Aorta (tissue), 5 donors: ENCODE measurements at places on chromosomes 7 and 10. TPM values are rescaled to one million over a fixed set of nuclear protein-coding genes. Genes with fewer than 3 reads are reported as not detected.

DNA sequence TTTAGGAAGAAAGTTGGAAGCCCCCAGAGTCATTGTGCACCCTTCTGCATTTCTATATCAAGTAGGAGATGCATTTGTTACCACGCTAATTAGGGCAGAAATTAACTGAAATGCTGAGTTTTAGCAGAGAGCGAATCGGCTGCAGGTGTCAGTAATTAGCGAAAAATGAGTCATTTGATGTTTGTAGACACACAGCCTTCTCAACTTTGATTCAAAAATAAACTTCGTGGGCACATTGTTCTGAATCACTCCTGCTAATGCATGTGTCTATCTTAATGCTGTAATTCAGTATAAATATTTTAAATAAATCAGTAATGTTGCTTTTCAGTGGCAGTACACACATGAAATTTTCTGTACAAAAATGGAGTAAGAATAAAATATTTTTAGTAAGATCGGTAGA, 109.5 kb upstream of the CARD11 start:
- DNase-seq: no peak

GRCh38 chr7:131505636-131506557, 50.5 kb downstream of the PODXL start:
- peak; percentile 72 for DNase-seq

DNA sequence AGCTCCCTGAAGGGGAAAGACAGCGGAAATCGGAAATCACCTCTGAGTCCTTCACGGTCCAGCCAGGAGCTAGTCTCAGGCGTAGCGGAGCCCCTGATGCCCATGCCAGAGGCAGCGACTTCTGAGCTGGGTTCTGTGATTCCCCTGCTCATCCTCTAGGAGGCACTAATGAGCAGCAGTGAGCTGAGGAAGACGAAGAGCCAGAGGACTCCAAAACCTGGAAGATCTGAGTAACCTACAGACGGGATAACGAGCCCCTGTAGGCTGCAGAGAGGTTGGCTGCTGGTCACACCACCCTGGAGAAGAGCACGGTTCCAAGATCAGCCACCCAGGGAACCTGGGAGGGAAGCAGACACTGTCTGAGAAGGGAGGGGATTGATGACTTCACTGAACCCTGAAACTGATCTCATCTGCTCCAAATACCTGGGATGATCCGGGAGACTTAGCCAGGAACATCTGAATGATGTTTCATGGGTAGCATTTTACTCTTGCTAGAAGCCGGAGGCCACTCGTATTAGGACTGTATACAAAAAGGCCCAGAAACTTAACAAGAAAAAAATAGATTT, 304.1 kb downstream of the PAXIP1 start:
- DNase-seq: no peak

- DNase-seq: no peak
Observed at GRCh38 chr7:100349757-100350156, 8.2 kb upstream of the PILRB start.

- no peak for DNase-seq
Observed at GRCh38 chr7:156496865-156497264, 143.7 kb upstream of the RNF32 start.

- DNase-seq: no peak
Observed at GRCh38 chr7:3683546-3684539, 382.8 kb downstream of the SDK1 start.

- DNase-seq: no peak
Observed at GRCh38 chr7:112571852-112572607, 91.2 kb downstream of the LSMEM1 start.

GRCh38 chr7:129523924-129524323, 21.6 kb downstream of the SMKR1 start:
- no peak for DNase-seq

- no peak for DNase-seq
Observed at GRCh38 chr10:7027913-7028808, 382.7 kb downstream of the SFMBT2 start.

Gene CLEC5A
- 8.0 TPM for total RNA-seq

DNA sequence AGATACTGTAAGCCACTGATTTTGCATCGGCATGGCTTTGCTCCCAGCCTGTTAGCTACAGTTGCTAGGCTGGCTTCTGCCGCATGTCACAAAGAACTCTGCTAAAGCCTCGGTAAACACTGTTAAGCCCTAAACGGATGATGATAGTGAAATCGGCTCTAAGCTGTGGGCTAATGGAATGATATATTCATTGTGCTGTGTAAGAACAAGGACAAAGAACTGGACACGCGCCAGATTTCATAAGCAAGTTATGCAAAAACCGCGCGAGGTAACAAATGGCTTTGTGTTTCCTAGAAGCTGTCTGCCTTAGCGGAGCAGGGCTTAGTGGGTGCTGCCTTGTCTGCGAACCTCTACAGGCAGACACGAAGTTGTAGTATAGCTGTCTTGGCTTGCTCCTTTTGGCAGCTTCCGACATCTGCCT, 331.3 kb upstream of the COBL start:
- no peak for DNase-seq

Gene EGR2
- total RNA-seq: 23.0 TPM

Gene EIF5AL1
- 0.10 TPM for total RNA-seq

Gene TYW1B
- 3.8 TPM for total RNA-seq

DNA sequence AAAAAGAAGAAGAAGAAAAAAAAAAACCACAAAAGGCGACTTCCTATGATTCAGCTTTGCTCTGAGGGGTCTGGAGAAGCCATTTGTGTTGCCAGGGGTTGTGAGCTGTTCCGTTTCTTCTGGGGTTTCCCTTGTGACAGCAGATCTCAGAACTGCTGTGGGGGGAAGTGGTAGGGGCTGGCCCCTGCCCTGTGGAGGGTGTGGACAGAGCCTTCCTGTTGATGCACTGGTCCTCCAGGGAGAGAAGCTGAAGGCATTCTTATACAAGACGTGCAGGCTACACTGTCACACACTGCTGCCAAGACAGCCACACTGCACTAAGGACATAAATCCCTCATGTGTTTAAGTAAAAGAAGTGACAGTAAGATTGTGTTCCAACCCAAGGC, 17.3 kb upstream of the CSGALNACT2 start:
- no peak for DNase-seq

DNA sequence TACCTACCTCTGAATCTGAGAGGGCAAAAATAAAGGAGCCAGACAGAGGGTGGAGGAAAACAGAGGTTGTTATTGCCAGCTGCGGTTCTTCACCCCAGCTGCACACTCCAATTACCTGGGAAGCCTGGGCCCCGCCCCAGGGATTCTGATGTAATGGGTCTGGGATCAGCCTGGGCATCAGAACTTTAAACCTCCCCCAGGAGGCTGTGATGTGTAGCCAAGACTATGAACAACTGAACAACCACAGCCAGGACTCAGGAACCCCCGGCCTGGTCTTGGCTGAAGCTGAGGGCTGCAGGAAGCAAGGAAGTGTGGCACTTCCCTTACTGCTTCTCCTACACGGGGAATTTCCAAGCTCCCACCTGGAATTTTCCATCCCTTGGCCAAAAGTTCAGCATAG, 89.3 kb downstream of the HIP1 start:
- DNase-seq: peak; percentile 74

Gene SPDYE9
- total RNA-seq: not detected

Gene RUFY2
- 31.6 TPM for total RNA-seq

- DNase-seq: peak; percentile 92
Observed at GRCh38 chr7:36303202-36304098, 86.2 kb upstream of the ANLN start.

Gene ACSM6
- total RNA-seq: not detected

DNA sequence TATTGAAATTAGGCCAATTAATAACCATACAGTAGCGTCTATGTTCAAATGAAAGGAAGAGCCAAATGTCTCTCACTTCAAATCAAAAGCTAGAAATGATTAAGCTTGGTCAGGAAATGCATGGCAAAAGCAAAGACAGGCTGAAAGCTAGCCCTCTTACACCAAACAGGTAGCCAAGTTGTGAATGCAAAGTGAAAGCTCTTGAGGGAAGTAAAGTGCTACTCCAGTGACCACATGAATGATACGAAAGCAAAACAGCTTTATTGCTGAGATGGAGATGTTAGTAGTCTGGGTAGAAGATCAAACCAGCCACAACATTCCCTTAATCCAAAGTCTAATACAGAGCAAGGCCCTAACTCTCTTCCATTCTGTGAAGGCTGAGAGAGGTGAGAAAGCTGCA, 123.8 kb downstream of the TEX36 start:
- no peak for DNase-seq

Gene AZGP1
- 1.3 TPM for total RNA-seq

- no peak for DNase-seq
Observed at GRCh38 chr10:77756319-77757232, 119.0 kb upstream of the KCNMA1 start.

DNA sequence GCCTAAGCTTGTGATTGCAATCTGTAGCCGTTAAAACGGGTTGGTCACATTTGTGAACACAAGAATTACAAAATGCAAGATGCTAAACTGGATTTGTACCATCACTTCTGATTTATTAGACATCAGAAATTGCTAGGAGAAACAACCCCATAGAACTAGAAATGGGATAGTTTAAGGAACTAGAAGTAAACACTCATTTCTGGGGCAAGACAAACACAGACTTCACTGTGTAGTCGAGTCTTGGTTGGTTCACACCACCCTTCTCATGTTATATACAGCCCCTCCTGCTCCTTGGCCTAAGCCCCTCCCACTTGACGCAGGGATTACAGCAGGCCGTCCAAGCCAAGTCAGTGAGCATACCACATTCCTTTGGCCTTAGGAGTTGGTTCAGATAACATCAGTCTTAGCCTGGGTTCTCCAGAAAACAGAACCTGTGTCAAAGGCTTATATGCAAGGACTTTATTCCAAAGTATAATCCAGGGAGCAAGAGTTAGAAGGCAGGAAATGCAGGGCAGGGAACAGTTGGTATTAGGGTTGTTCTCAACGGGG, 2.0 kb upstream of the NRAP start:
- no peak for DNase-seq

Gene LCOR
- 36.4 TPM for total RNA-seq

Gene VSTM4
- 34.2 TPM for total RNA-seq

- no peak for DNase-seq
Observed at GRCh38 chr10:13102002-13102794, 2.2 kb downstream of the OPTN start.
